ENCODE measurements at places on chromosomes 1 and 21.
A peak's percentile ranks its signal among the peaks of the same experiment; 100 is the strongest.

DNA sequence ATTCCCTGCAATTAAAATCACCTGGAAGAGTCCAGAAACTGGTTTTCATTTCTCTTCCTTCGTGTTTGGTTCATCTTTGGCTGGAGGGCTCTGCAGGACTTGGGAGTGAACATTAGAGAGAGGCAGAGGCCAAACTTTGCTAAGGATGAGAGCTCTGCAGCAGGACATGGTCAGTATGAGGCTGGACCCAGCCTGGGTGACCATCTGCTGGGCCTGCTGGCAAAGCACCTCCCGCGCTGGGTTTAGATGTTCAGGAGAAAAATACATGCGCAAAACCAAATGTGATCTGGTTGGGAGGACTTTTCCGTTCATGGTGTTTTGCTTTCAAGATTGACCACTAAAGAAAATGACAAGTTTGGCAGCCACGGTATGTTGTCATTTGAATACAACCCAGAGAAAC lies 15.9 kb downstream of the KAZN start:
- no peak for DNase-seq

GRCh38 chr1:25794325-25794724 lies 5.7 kb upstream of the SELENON start:
- DNase-seq, result no peak

DNA sequence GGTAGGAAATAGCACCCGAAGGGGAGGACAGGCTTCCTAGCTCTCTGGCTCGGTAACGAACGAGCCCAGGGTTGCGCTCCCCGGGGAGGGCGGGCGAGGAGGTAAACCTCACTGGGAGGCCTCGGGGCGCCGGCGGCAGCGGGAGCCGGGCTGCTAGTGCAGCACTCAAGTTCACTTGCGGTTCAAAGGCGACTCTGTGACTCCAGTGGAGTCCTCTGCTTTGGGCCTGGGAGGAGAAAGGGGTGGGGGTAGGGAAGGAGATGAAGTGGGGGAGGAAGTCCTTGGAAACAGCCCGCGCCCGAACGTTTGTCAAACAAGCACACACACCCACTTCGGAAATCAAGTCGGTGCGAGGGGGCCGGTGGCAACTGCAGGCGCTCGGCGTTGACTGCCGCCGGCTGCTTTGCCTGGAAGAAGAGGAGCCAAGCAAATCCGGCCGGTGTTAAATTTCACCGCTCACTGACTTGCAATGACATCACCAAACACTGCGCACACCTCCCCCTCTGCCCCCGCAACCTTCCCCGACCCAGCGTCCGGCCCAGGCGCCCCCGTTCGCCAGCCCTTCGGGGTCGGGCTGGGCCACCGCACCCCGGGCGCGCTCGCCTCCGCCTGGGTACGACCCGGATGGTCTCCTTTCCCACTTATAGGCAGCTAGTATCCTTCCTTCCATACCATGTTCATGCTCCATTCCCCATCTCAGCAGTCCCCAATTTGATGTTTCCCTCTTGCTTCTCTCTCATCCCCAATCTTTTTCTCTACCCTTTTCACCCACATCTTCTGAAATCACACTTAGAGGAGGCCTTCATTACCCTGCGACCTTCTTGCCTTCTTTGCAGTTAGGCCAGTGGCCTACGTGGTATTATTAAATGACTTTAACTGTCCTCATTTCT lies at the start of gene COL24A1:
Gene COL24A1 (minus strand): TSS at position 207 of the 890 bp plus-strand sequence. CDS start 376 bp downstream, outside the sequence.
- peak; percentile 19 for DNase-seq

GRCh38 chr1:241706257-241706656 lies 54.2 kb downstream of the WDR64 start:
- DNase-seq, result no peak

DNA sequence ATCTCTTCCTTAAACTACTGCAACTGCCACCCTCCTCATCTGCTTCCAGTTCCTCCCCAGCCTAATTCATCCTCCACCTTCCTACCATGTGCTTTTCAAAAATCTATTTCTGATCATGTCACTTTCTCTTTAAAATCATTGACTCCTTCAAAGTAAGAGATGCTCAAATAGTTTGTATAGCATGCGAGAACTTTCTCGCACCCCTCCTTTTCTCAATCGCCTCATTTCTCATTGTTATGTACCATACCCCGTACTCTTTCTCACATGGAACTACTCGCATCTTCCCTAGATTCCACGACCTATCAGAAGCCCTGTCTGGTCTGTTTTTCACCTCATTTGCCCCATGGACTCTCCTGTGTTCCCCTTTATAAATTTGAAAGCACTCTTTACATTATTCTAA lies 238.2 kb downstream of the NRIP1 start:
- DNase-seq, result no peak

DNA sequence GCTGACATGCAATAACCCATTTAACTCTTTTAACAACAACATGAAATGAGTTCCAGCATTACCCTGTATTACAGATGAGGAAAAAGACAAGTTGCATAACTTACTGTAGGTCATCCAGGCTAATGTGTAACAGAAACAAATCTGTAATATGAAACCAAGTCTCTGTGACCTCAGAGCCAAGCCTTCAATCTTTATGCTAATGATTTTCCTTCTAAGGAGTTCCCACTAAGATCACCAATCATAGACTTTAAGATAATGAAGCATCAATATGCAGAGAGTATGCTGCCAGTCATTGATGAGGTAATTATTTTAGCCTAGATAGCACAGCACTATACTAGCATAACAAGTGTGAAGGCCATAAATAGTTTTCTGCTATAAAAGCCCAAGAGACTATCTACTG lies 35.6 kb upstream of the RNPC3 start:
- no peak for DNase-seq

DNA sequence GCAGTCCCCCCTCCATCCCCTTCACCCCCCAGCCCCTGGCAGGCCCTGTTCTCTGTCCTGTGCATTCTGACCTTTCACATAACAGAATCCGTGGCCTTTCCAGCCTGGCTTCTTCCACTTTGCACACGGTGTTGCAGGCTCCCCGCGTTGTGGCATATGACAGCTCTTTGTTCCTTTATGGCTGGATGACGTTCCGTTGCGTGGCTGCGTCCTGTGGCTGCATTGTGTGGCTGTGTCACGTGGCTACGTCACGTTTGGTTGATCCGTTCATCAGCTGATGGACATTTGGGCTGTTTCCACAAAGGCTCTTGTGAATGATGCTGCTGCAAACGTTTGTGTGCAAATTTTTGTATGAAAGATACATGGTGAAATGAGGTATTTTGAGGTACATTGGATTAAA lies 53.3 kb downstream of the PDE9A start:
- no peak for DNase-seq

DNA sequence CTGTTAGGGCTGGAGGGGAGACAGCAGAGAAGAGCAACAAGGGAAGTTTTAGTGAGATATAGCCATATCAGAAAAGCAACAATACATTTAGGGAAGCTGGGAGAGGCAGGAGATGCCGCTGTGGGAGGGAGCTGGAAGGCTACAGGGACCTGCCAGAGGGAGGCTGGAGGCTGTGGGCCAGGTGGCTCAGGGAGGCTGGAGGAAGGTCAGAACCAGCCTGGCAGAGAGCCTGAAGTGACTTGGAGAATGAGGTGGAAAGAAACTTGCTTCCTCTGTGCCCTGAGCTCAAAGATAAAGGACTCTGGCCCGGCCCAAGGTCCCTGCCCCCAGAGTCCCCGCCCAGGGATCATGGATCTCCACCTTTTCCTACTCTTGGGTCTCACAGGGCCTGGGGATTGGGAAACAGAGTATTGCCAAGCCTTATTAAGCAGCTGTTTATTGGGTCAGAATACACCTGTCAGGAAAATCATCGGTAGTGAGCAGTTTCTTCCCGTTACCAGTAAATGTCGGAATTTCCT lies 85.9 kb downstream of the KIF26B start:
- DNase-seq, result no peak

DNA sequence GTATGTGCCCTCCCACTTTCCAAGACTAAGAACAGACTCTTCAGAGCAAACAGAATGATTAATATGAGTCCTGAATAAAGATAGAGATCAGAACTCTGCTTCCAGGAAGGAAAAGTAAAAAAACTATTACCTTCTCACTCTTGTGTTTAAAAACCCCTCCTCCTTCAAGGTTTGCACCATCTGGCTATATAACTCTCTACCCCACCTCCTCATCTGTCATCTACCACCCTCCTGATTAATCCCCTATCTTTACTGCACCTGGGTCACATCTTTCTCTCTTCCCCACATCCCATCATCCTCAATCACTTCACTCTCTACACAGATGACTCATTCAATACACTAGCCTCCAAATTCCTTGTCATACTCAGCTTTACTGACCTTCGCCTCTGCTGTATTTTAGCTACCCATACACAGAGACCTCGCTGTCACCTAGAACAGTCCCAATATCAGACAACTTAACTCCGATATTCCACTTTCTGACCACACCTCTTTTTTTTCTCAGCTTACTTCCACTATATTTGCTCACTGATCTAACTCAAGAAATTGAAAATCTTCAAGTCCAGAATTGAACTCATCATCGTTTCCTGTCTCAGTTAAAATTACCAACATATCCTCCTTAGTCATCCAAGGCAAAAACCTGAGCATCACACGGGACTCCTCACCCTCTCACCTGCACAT lies 3.7 kb downstream of the SCMH1 start:
- no peak for DNase-seq

GRCh38 chr1:87795615-87796337 lies 467.1 kb downstream of the LMO4 start:
- no peak for DNase-seq

All from mesothelial cell of epicardium (in vitro differentiated cells).